Naive thymus-derived CD8-positive, alpha-beta T cell (primary cell): ENCODE measurements at places on chromosomes 16 and 17.
A peak's percentile ranks its signal among the peaks of the same experiment; 100 is the strongest.

- no peak for DNase-seq
Measured at GRCh38 chr16:85445064-85445778, 167.9 kb upstream of the GSE1 start.

- no peak for DNase-seq
Measured at GRCh38 chr17:47678196-47678595, 15.8 kb upstream of the TBKBP1 start.

DNA sequence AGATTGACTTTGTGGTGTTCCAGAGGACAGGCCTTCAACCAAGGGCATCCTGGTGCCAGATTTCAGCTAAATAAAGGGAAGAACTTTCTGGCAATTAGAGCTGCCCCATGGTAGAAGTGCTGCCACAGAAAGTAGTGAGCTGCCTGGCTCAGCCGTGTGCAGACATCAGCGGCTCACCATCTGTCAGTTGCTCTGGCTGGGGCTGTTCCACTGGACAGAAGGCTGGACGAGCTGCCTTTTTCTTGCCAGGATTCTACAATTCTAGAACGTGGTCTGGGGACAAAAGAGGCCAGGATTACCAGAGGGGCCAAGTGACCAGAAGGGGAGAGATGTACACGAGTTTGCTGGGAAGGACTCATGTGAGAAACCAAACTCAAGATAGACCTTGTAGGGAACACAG, 107.0 kb upstream of the RPL38 start:
- no peak for DNase-seq

DNA sequence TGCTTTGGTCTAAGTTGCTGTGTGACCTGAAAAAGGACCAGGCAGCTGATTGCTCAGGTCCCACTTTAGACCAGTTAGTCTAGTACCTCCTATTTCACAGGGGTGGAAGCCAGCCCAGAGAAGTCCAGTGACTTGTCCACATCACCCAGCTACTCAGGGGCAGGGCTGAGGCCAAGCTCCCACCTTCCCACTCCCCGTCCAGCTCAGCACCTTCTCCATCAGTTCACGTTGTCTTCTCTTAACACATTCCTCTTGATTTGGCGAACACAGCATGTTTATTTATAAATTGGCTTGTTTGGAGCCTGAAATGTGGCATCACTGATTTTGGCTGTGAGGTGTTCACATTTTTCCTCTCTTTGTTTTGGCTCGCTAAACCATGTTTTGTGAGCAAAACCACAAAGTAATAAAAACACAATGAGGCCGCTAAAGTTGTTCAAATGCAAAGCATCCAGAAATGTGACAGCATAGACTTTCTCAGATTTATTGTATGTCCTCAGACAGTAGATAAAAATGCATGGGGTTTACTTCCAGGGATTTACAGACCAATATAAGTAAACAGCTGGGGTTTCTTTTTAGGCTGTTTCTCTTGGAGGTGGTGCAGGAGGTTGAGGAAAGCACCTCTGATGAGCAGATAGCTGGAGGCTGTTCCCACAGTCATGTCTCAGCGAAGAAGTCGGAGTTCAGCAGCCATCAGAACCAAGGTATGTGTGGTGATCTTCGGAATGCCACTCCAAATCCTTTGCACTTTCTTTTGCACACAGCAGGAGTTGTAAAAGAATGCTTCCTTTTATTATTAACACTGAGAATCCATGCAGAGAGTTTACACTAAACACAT, 88.4 kb downstream of the PLXDC1 start:
- no peak for DNase-seq

GRCh38 chr17:74840989-74841666, 18.6 kb downstream of the GRIN2C start:
- DNase-seq = no peak

DNA sequence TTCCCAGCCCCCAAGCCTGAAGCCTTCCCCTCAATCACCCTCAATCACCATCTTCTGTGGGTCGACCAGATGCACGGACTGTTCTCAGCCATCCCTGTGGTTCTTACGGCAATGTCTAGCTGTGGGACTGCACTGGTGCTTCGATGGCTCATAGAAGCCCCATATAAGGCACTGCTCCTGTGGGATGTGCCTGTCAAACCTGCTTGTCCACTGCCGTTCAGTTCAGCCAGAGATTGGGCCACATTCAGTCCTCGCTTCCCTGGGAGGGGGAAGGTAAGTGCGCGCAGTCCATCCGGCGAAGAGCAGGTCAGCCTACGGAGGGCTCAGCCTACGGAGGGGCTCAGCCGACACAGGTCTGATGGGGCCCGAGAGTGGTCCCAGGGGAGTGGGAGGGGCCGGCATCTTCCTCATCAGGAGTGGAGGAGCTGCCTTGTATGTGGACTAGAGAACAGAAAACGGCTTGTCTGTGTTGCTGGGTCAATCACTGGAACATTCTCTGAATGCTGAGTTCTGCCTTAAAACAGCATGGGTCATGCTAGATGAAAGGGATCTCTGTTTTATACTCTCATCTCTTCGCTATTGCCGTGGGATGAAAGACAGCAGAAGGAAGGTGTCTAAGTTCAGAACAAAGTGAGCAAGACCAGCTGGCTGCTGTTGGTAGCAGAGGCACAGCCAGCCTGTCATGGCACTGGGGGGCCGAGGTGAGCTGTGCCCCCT, at the start of gene CARD14:
CARD14 (plus strand) TSS at position 247 of the 717 bp plus-strand sequence. CDS start 11,409 bp downstream, outside the sequence.
- no peak for DNase-seq

DNA sequence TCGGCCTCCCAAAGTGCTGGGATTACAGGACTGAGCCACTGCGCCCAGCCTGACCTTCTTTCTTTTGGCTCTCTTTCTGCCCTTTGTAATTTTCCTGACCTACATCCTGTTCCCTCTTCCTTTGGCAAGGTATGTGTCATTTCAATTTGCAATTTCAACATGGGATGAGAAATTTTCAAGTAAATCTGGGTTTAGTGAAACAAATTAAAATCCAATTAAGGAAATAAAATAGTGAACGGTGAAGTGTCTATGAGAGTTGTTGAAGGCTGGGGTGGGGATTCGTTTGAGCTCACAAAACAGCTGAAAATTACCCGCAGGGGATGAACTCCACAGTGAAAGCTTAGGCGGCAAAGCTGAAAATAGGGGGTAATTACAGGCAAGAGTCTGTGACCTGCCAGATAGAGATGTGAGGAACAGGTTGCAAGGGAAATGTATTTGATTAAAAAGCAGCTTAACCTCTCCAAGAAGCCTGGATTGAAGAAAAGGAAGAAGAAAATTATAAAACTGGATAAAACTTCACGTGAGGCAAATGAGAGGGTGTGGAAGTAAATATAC, 277.7 kb downstream of the UTP18 start:
- DNase-seq = no peak

DNA sequence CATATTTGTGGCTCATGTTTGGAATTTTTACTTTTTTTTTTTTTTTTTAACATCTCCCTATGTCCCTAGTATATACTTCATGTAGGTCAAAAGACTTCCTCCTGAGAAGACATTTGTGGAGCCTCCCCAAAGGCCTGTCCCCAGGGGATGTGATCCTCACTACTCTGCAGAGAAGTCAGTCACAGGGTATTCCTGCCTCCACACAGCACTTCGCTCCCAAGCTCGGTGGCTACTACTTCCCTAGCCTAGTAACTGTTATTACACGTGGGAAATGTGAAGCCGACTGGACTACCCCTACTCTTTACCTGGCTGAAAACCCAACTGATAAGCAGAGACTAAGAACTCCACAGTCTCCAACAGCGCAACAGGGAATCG, 116.8 kb downstream of the HIC1 start:
- DNase-seq = no peak

DNA sequence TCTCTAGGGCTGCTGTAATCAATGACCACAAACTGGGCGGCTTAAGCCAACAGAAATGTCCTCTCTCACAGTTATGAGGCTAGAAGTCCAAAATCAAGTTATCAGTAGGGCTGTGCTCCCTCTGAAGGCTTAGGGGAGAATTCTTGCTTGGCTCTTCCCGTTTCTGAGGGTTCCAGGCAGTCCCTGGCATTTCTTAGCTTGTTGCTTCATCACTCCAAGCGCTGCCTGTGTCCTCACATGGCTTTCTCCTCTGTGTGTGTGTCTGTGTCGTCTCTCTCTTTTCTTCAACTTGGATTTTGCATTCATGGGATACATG, 13.7 kb upstream of the CDC42EP4 start:
- DNase-seq = no peak

DNA sequence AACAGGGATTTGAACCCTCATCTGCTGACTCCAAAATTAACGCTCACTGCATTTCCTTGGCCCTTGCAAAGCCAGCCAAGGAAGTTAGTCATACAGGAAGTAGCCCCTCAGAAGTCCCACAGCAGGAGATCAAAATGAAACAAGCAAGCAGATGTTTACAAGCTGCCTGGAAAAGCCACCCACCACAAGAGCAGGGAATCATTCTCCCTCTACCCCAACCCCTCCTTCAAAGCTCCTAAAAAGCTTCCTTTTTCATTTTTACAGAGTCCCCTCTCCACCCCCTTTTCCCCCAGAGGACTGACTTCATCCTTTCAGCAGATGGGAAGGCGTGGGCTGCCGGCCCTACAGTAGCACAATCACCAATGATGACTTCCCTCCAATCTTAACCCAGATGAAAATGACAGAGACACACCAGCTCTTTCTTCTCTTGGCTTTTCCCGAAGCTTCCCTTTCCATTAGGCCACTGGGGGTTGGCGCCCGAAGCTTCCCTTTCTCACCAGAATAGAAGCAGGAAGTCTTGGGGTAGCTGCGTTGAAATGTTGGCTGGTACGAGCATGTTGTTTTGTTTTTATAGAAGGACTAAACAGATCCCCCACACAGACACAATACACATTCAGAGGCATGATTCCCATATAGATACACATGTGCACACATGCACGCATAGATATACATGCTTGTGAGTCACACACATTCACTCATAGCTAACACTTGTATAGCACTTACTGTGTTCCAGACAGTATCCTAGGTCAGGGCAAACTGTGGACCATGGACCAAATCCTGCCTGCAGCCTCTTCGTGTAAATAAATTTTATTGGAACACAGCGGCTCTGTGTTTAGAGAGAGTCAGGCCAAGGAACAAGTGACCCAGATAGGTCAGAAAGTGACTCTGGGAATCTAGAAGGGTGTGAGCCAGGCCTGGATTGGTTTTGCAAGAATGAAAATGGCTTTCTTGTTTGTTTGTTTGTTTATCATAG, 17.4 kb downstream of the ITPRIPL2 start:
- DNase-seq = no peak

- DNase-seq = peak; percentile 65
Measured at GRCh38 chr17:54968988-54969332, 395 bp downstream of the STXBP4 start.

- no peak for DNase-seq
Measured at GRCh38 chr16:85945424-85945751, 46.4 kb downstream of the IRF8 start.

DNA sequence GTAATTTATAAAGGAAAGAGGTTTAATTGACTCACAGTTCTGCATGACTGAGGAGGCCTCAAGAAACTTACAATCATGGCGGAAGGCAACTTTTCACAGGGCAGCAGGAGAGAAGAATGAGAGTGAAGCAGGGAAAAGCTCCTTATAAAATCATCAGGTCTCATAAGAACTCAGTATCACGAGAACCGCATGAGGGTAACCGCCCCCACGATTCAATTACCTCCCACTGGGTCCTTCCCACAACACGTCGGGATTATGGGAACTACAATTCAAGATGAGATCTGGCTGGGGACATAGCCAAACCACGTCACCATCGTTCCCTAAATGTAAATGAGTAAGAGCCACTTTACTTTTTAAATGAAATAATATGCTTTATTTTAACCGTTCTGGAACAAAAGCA, 89.9 kb upstream of the NACA2 start:
- no peak for DNase-seq

DNA sequence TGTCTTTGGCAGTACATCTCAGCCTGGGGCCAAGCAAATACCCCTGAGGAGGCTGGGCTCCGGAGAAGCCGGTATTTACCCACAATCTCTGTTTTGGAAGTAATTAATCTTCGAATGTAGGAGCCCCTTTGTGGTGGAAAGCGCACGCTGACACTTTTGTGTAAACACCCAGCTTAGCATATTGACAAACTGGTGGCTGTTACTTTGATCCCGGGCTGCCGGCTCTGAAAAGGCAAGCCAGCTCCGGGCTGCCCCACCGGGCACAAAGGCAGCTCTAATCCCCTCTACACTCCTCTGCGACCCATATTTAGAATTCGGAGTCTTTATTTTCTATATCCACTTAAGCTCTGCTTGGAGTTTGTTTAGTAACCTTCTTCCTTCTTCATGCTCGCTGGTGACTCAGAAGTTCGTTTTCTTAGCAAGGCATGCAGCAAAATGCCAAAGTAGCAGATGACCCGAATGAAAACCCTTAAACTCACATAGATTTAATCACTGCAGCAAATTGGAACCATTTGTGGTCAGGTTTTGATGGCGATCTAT, 144.0 kb upstream of the IRX3 start:
- DNase-seq = no peak

GRCh38 chr17:42522263-42522790, 13.7 kb upstream of the NAGLU start:
- DNase-seq = no peak

DNA sequence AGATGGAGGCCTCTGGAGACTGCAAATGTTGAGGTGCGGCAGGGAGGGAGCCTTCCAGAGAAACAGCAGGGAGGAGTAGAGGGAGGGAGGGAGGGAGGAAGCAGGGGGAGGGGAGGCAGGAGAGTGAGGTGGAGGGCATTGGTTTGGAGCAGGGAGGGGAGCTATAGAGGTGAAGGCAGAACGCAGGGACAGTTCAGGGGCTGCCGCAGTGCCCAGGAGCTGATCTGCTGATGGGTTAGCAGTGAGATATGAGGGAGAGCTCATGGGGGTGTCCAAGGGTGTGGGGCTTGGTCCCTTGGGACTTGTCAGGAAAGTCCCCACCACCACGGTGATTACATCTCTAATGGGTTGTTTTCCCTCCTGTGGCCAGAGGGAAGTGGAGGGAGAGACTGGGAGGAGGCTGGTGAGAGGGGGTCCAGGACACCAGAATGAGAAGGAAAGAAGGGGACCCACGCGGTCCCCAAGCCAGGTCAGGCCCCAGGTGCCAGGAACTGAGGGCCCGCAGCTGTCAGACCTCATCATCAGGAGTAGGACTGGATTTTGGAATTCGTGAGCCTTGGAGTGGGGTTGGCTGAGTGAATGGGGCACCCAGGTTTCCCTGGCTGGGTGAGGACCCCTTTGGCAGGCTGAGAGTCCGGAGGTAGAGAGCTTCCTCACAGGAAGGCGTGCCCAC, 11.2 kb downstream of the CA4 start:
- no peak for DNase-seq

GRCh38 chr17:73323409-73324159, 11.8 kb upstream of the CDC42EP4 start:
- no peak for DNase-seq

DNA sequence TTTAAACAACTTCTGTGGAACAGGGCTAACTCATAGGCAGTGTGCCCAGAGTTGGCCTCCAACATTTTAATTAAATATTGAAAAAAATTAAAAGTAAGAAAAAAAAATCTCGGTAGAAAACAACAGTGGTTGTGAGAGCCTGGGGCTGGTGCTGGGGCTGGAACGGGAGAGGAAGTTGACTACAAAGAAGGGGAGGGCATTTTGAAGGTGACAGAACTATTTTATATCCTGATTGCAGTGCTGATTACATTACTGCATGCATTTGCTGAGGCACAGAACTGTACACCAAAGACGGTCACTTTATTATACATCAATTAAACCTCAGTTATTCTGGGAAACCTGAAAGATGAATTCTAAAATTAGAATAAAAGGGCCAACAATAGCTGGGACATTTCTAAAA, 142.5 kb downstream of the PARN start:
- DNase-seq = peak; percentile 32

- DNase-seq = no peak
Measured at GRCh38 chr16:72836985-72837384, 210.9 kb downstream of the ZFHX3 start.

GRCh38 chr16:49492896-49493626, 119.5 kb downstream of the C16orf78 start:
- no peak for DNase-seq
